ENCODE measurements at places on chromosomes 11 and 22.

DNA sequence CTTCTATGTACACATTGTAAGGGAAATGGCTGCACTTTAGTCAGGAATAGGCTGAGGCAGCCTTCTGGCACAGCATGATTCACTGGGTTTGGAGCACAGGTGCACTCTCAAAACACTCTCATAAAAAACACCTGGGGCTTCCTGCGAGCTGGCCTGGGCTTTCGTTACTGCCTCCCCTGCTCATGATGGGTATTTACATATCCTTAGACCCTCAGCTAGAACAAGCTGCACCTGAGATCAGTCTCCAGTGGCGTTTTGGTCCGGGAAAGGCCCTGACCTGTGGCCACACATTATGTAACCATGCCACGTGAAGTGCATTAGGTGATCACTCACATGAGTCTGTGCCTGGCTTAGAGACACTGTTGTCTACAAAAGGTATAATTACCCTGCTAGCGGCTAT lies 321.7 kb downstream of the TMEM135 start:
- DNase-seq: no peak

GRCh38 chr11:25970726-25971508 lies 361.0 kb upstream of the ANO3 start:
- DNase-seq: no peak

GRCh38 chr11:126391970-126392632 lies 36.6 kb downstream of the ST3GAL4 start:
- no peak for DNase-seq

DNA sequence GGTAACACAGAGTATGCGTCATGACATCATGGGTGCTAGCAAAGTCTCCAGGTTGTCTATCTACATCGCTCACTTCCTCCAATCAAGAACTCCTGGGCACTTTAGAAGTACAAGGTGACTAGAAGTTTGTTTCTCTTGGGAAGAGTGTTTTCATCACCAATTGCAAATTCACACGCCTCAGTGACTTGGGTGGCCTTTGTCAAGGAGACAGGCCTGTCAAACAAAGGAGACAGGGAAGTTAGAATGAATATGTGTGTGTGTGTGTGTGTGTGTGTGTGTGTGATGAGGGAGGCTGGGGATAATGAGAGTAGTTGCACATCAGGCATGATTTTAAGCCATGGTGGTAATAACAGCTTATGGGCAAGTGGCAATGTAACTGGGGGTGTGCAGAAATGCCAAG lies 953.2 kb downstream of the OPCML start:
- DNase-seq: no peak

DNA sequence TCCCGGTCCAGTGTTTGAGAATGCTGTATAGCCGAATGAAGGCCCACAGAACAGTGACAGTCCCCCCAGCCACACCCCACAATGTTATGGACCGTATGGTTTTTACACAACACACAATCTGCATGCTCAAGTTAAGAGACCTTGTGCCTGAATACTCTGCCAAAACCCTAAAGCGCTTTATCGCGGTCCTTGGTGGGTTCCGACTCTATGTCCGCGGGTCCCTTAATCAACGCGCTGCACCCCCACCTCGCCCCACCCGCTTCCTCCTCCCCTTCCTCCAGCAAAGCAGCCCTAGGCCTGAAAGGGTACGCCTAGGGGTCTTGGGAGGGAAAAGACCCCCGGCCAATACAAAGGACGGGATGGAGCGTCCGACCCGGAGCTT lies 442 bp downstream of the COPB1 start:
- peak; percentile 29 for DNase-seq

GRCh38 chr11:7561562-7561961 lies 47.8 kb downstream of the PPFIBP2 start:
- no peak for DNase-seq

- no peak for DNase-seq
These were observed 19.6 kb upstream of the OR6X1 start for GRCh38 chr11:123773959-123774358.

Measured in activated T-cell treated with anti-CD3 and anti-CD28 coated beads for 48 hours (primary cell).